Cerebellum (tissue), 4 donors: ENCODE measurements at places on chromosomes 7 and 10.

- no peak for DNase-seq
Measured at GRCh38 chr7:278081-278480, 11.9 kb upstream of the FOXL3 start.

DNA sequence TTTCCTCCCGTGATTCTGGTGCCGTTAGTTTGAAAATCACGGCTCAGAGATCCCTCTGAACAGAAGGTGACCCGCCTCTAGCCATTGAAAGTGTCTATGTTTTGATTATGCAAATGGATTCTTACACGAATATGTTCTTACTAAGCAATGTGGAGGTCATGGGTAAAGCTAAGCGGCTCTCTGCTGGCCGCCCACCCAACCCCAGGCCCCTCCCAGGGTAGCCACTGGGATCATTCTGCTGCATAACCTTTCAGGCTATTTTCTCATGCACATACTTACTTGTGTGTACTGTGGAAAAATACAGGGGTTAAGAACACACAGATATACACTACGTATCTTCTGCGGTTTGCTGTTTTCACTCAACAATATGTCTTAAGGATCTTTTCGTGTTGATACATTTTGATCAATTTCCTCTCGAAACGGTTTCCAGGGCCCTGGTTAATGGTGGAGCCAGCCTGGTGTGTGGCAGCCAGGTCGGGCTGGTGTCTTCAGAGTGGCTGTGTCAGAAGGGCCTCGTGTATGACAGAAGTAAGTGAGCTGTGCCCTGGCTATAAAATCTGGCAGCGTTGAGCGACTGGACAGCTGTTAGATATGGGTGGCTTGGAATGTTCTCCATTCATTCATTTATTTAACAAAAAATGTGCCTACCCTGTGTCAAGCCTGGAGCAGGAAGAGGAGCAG, 29.9 kb downstream of the ZNF783 start:
- no peak for DNase-seq

DNA sequence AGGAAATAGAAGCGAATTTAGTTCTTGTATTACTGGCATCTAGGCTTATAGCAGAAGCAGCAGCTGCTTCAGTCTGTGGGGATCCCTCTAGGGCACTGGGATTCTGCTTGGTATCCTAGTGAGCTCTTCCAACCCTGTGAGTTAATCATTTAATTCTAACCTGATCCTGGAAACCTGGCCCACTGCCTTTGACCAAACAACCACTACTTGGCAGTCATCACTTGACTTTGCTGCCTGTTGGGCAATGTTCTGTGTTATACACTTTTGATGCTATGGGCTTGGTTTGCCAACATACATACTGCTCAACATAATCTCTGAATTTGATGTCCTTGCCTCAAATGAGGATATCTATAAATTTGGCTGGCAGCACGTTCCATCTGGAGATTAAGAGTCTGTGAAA, 813.4 kb downstream of the ANKRD7 start:
- DNase-seq: peak; percentile 76

GRCh38 chr10:122113161-122113944, 124.4 kb downstream of the TACC2 start:
- no peak for DNase-seq

GRCh38 chr7:131372554-131372953, 44.9 kb downstream of the MKLN1 start:
- no peak for DNase-seq

DNA sequence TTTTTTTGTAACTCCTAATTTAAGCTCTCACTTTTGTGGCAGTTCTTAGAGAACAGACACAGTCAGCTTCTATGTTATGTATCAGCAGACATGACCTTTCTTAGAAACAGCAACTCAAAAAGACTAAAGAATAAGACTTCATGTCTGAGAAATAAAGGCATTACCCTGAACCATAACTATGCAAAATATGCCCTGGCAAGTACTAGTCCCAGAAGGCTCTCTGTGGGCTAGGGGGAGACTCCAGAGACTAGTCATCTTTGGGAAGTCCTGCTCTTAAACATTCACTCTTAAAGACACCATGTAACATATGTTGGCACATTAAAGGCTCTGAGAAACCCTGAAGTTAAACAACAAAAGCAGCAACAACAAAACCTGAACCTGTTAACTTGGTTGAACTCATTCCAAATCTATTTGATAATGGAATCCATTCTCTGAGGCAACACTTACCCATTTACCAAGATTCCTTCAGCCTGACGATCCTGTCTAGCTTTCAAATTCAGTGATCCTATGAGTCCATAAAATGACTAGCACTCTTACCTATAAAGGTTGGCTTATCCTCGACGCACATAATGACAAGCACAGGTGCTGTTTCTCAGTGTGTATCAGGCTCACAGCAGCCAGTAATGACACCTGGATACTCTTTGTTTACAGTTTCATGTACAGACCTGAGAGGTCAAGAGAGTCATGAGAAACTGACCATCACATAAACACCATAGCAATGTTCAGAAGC, 62.3 kb downstream of the OSBPL3 start:
- DNase-seq: no peak

DNA sequence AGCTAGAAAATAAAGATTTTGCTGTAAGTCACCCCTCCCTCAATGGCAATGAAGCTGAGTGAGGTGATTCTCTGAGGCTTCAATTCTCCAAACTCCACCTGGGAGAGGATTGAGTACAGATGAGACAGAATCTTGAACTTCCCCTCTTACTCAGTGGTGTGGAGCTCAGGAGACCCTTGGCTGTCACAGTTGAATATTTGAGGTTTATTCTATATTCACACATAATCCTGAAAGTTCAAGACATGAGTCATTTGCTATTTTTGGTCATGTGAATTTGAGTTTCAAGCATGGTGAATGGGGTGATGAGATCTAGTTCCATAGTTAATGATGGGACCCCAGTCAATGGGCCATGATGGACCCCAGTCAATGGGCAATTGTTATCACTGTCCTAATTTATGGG, 13.9 kb upstream of the TECTB start:
- no peak for DNase-seq

DNA sequence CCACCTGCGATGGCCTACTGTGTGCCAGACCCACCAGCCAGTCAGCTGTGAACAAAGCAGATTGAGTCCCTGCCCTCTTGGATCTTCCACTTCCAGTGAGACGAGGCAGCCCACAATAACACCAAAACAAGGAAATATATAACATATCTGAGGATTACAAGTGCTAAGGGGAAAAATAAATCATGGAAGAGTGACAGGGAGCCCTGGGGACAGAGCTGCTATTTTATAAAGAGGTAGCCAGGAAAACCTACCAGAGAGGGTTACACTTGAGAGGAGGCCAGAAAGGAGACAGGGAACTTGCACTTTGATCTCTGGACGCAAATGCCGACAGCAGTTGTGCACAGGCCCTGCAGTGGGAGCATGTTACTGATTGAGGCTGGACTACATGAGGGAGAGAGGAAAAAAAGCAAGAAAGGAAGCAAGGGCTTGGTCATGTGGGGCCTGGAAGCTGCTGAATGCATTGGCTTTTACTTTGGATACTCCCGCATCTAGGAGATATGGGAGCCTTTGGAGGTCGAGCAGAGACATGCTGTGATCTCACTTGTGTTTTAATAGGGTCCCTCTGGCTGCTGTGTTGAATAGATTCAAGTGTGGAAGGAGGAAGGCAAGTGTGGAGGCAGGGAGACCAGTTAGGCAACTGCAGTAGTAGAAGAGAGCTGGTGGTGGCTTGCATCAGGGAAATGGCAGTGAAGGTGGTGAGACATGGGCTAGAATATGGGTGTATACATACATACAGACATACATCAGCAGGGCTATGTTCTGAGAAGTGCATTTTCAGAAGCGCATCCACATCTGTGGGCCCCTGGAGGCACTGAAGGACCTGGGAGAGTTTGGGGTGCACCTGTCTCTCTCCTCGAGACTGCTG, 26.2 kb downstream of the MINDY4 start:
- no peak for DNase-seq

DNA sequence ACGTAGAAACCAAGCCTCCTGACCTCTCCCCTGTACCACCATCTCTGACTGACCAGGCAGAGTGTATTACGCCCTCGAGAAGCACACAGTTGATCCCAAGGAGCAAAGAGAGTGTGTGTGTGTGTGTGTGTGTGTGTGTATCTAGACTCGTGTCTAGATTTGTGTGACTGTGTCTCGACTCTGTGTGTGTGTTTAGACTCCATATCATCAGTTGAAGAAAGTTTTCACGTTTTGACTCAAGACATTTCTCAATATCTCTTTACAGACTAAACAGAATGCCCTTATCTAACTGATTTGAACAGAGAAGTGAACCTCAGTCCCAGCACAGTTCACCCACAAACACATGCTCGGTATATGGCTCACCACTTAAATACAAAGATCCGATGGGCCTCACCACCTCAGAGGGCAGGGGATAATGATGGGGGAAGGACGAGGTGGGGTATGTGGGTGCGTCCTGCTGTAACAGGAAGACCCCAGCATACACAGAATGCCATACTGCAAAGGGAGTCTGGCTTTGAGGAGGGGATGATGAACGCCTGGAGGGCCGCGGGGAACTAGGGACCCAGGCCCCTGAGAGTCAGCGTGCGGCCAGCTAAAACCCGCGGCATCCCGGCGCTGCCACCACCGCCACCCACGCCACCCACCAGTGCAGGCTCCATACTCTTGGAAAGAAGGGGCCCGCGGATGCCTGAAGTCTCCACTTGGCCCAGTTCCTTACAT, 780 bp downstream of the ALDH18A1 start:
- no peak for DNase-seq

GRCh38 chr7:101743241-101743994, 74.0 kb upstream of the CUX1 start:
- DNase-seq: peak; percentile 28

DNA sequence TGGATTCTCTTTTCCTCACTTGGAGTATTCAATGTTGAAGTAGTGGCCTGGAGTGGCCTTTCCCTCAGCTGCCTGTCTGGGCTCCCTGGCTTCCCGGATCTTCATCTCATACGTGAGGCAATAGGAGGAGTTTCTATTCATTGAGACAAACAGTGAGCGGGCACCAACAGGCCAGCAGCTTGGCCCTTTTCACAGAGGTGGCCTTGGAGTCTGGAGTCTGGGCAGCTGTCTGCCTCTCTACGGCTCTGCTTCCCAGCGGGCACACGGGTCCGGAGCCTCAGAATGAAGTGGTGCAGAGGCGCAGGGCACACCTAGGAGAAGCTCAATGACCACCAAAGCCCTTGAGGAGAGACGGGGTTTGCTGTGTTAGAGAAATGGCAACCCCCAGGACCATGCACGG, 169.4 kb downstream of the CCDC3 start:
- DNase-seq: no peak

- no peak for DNase-seq
Measured at GRCh38 chr7:45082031-45082830, 6.5 kb downstream of the NACAD start.

GRCh38 chr7:68440866-68441265, 1157.4 kb upstream of the AUTS2 start:
- no peak for DNase-seq

GRCh38 chr7:158395780-158396278, 191.8 kb downstream of the PTPRN2 start:
- DNase-seq: peak; percentile 13

DNA sequence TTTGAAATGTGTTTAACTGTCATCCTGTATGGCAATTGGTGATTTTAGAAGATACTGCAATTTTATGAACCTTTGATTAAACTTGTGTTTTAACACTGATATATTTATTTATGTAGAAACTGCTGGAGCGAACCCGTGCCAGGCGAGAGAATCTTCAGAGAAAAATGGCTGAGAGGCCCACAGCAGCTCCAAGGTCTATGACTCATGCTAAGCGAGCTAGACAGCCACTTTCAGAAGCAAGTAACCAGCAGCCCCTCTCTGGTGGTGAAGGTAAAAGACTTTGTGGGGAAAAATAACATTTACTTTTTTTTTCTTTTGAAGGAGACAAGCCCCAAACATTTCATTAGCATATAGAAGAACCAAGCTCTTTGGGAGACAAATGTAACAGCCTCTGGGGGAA, 6.5 kb downstream of the ANLN start:
- no peak for DNase-seq

GRCh38 chr7:47202146-47202783, 379.6 kb downstream of the TNS3 start:
- no peak for DNase-seq

DNA sequence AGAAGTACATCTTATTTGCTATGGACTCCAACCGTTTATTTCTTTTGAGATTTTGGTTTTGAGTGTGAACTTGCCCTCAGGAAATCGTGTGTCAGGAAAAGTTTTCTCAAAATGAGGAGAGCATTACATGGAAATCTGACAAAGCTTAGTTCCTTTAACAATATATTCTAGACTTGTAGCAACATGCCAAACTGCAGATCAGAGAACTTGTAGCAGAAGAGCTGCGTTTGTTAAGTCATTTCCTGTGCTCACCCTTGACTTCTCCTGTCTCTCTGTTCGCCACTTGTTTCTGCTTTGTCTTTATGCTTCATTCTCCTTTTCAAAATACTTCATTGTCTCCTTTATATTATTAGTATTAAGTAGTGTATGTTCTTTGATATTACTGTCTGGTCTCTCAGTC, 116.6 kb upstream of the FOXP2 start:
- no peak for DNase-seq

- DNase-seq: peak; percentile 34
Measured at GRCh38 chr7:94436018-94436604, 41.4 kb downstream of the COL1A2 start.

DNA sequence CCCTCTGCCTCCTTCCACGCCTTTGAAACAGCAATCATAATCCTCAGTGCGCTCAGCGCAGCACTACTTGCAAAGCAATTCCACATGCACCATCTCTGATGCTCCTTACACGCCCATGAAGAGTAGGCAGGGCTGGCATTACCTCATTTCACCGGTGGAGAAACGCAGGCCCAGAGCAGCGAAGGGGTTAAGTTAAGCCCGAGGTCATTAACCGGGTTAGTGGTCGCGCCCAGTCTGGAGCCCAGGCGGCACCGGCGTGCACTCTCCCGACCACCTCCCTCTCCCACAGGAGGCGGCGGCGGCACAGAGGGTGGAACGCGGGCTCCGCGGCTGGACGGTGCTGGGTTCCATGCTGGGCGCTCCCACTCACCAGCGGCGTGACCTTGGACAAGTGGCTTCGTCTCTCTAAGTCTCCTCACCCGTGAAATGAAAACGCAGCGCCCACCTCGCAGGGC, 515 bp downstream of the FASTK start:
- no peak for DNase-seq

DNA sequence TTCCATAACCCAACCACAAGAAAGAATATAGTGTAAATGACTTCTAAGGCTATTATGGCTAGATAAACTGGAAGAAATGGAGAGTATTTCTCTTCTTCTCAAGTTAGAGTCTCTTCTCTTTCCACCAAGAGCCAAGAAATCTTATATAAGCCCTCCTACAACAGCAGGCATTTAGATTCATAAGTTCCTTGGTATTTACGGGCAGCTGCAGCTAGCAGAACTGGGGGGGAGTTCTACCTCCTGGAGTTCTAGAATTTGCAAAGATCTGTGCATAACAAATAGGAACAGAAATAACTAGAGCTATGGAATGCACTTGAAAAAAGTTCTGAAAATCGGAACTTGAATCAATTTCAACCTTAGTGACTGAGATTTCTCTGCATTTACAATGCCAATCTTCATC, 715.2 kb upstream of the GRM3 start:
- no peak for DNase-seq

GRCh38 chr10:126917975-126918908, 13.0 kb downstream of the DOCK1 start:
- no peak for DNase-seq
